Activated naive CD4-positive, alpha-beta T cell (primary cell): ENCODE measurements at places on chromosomes 7 and 10.

- no peak for DNase-seq
These were observed 203.2 kb downstream of the GFRA1 start for GRCh38 chr10:116069856-116070255.

GRCh38 chr7:10685040-10685439 is 288.6 kb upstream of the PHF14 start:
- no peak for DNase-seq

DNA sequence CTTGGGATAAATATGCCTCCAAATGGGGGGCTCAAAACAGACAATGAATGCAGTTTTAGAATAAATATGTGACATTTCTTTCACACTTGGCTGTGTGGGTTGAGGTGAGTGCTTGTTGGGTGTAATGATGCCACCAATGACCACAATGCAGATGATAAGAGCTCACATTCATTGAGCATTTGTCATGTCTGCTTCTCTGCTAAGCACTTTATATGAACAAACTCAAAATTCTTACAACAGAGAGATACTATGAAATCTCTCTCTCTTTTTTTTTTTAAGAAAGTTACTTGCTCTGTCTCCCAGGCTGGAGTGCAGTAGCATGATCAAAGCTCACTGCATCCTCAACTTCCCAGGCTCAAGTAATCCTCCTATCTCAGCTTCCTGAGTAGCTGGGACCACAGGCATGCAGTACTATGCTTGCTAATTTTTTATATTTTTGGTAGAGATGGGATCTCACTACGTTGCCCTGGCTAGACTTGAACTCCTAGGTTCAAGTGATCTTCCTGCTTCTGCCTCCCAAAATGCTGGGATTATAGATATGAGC is 185.4 kb downstream of the JCAD start:
- DNase-seq, result no peak

DNA sequence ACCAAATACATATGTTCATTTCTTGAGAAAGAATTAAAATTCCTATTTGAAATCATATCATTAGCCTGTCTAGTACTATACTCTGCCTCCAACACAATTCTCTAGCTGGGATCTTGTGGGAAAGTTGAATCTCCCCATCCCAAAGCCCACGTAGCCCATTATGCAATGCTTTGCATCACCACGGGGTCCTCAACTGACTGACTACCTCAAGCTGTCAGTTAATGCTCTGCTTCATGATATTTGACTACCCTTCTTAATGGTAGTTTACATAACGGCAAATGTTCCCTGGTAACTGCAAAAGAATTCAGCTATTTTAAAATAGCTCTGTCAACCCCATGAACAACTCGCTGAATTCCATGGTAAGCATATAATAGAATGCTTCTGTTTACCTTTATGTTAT is 23.3 kb upstream of the PALS2 start:
- no peak for DNase-seq

GRCh38 chr7:156111-157007 is 36.0 kb upstream of the FAM20C start:
- no peak for DNase-seq

DNA sequence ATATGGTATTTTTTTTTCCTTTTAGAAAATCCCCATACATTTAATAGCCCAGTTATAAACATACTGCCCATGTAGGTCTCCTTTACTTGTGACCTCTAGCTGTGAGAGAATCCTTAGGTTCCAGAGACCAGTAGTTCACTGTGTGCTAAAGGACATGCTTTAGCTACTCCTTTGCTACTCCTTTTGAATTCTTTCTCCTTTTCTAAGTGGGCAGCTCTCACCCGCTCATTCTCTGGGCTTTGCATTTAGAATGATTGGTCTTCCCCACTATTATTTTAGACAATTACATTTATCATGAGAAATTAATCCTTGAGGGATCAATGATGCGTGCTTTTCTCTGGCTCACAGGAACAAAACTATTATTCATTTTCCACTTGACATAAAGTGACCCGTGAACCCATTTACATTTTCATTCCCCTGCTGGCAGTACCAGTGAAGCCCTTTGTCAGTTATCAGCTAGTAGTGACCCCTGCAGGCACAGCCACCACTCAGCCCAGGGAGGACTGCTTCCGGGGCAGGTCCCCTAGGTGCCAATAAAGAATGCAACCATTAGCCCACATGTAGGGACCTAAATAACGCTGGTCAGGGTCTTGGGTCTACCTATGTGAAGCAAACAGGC is 844.3 kb downstream of the CNTNAP2 start:
- DNase-seq, result no peak
